Stimulated activated CD8-positive, alpha-beta memory T cell treated with anti-CD3 and anti-CD28 coated beads, Interleukin-4, amount 100 ng/mL, for 4 hours (primary cell): ENCODE measurements at places on chromosomes 2 and 18.
A peak's percentile ranks its signal among the peaks of the same experiment; 100 is the strongest.

GRCh38 chr2:69644506-69644979 is 1.0 kb upstream of the AAK1 start:
- no peak for DNase-seq

DNA sequence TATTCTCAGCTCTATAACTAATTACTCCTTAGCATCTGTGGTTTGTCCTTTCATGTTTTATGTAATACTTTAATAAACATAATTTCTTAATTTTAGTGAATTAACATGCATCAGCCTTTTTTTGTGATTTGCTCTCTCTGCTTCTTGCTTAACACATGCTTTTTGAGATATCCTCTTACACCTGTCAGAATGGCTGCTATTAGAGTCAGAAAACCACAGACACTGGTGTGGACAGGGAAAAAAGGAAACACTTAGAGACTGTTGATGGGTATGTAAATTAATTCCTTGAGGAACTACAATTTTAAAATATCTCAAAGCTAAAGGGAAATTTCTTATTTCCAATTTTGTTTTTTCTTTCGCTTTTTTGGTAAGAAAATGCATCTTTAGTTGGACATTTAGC is 549.0 kb downstream of the ZNF804A start:
- DNase-seq: no peak

- no peak for DNase-seq
Measured at GRCh38 chr18:10296491-10296890, 157.9 kb upstream of the APCDD1 start.

- no peak for DNase-seq
Measured at GRCh38 chr2:135974036-135974435, 11.4 kb downstream of the DARS1 start.

DNA sequence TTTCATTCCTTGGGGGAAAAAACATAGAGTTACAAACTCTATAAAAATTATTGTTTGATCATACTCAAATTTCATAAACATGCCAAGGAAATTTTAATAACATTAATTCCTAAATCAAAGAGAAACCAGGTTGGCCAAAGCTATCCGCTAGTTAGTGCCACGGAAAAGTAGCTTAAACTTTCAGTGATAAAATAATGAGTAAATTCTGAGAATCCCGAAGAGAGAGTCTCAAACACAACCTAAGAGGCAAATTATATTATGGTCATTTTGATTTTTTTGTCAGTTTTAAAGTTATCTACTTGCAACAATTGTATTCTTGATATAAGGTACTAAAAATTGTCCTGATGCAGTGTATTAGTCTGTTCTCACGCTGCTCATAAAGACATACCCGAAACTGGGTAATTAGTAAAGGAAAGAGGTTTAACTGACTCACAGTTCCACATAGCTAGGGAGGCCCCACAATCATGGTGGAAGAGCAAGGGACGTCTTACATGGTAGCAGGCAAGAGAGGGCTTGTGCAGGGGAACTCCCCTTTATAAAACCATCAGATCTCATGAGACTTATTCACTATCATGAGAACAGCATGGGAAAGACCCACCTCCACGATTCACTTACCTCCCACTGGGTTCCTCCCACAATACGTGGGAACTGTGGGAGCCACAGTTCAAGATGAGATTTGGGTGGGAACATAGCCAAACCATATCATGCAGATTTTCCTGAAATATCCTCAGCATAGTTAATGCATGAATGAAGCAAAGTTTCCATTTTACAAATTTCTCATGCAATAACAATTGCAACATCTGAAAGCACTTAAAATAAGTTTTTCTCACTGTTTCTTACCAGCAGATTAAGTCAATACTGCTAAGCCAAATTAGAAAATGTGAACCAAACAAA is 205.9 kb upstream of the STK17B start:
- DNase-seq: no peak

- DNase-seq: no peak
Measured at GRCh38 chr2:174614261-174614660, 16.7 kb upstream of the WIPF1 start.

- no peak for DNase-seq
Measured at GRCh38 chr2:210337159-210337558, 22.2 kb upstream of the MYL1 start.

GRCh38 chr18:26941584-26941983 is 76.1 kb upstream of the AQP4 start:
- DNase-seq: no peak

GRCh38 chr18:50320719-50321118 is 33.2 kb upstream of the CXXC1 start:
- DNase-seq: no peak

DNA sequence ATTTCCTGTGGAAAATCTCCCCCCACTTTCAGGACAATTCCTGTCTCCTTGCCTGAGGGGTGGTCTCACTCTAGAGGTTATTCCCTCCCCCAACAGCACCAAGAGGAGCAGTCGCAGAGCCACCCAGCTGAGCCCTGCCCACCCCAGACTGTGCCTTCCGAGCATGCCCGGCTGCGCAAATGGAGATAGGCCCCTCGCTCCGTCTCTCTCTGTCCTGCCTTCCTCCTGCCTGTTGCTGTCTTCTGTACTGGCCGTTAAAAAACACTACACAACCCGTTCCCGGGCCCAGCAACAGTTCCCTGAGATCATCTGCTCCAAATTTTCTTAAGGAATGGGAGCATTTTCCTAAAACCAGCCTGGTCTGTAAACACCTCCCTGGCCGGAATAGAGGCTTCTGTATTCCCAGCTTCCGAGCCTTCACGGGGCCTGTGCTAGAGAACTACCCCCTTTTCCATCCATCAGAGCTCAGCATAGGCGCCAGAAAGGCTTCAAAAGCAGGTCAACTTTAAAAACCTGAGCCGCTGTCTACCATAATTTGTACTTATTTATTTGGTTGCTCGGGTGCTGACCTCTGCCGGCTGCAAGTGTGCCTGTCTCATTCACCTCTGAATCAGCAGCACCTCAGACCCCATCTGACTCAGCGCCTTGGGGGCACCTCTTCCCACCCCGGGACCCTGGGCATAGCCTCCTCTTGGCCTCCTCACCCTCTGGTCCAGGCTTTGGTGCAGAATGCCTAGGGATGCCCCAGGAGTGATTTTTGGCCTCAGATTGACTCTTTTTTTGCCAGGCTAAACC is 159.4 kb downstream of the PXDN start:
- DNase-seq: no peak

DNA sequence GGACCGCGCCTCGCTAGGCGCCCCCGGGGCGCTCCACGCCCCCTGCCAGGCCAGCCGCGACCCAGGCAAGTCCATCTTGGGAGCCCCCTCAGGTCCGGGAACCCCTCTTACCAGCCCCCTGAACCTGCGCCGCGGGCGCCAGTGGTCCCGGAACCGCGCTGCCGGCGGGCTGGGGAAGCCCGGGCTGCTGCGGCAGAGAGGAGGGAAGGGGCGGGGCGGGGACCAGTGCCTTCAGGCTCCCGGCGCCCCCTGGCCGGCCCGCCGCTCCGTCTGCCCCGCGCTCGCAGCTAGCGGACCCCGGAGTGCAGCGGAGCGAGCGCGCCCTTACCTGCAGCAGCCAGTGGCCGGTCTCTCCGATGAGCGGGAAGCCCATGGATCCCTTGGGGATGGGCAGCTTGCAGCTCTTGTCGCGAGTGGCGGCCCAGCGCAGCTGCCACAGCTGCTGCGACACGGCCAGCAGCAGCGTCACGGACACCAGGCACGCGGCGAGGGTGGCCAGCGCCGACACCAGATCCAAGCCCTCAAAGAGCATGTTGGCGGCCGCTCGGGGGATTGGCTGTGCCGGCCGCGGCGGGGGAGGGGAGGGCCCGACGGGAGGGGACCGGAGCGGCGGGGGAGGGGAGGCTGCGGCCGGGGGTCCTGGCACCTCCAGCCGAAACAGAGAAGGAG is at the start of gene CYP26B1:
Gene CYP26B1 (minus strand): TSS at position 560 of the 669 bp plus-strand sequence. CDS start 28 bp downstream, at position 532.
- DNase-seq: no peak

GRCh38 chr18:21241301-21242048 is 557 bp upstream of the GREB1L start:
- DNase-seq: no peak

- DNase-seq: no peak
Measured at GRCh38 chr2:105886687-105887086, 142.0 kb downstream of the NCK2 start.

- DNase-seq: no peak
Measured at GRCh38 chr2:162686336-162686735, 152.2 kb downstream of the KCNH7 start.

GRCh38 chr2:233267516-233268245 is 16.2 kb downstream of the ATG16L1 start:
- peak; percentile 49 for DNase-seq

- no peak for DNase-seq
Measured at GRCh38 chr18:74766251-74766650, 168.6 kb downstream of the ZNF407 start.

DNA sequence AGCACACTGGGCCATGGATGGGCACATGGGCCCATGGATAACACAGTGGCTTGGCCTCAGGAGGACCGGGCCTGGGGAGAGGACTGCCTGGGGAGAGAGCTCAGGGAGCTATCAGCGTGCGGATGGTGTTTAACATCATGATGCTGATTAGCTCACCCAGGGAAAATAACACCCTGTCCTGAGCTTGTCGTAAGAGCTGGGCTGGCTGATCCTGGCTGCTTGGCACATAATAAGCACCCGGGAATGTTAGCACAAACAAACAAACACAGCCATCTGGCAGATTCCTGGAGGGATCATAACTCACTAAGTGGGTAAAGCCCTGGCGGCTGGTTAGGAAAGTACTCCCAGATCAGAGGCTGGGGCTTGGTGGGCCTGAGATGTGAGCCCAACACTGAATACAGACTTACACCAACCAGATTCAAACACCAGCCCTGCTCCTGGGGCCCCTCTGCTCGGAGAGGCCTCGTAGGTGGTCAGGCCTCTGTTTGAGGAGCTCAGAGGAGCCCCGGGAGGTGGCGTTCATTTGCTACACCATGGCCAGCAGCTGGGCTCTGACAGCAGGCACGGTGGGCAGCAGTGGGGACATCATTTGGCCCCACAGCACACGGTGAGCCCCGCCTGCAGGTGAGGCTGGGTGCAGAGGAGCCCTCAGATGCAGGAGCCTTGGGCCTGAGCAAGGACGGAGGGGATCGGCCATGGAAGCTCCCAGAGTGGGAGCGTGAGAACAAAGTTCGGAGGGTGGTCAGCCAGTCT is 193.4 kb upstream of the HDAC4 start:
- DNase-seq: no peak

- no peak for DNase-seq
Measured at GRCh38 chr18:77023102-77023782, 109.3 kb downstream of the MBP start.

DNA sequence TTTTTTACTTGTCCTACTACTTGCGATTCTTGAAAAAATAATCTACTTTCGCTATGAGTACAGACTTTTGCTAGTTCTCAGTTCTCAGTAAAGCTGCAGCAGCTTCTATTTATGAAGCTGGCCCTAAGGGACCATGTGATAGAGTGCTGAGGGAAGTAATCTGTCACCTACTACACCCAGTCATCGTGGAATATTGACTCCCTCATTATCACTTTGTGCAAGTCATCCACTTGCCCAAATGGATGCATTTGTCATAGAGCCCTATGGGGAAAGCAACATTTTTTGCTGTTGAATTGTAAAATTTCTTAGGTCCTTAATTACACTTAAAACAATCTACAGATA is 1919.8 kb downstream of the SUCLG1 start:
- DNase-seq: no peak

- DNase-seq: no peak
Measured at GRCh38 chr2:40160751-40161218, 291.1 kb downstream of the SLC8A1 start.

GRCh38 chr2:140359056-140359771 is 1579.0 kb upstream of the NXPH2 start:
- no peak for DNase-seq

- DNase-seq: no peak
Measured at GRCh38 chr2:75428646-75429443, 131.9 kb downstream of the EVA1A start.

DNA sequence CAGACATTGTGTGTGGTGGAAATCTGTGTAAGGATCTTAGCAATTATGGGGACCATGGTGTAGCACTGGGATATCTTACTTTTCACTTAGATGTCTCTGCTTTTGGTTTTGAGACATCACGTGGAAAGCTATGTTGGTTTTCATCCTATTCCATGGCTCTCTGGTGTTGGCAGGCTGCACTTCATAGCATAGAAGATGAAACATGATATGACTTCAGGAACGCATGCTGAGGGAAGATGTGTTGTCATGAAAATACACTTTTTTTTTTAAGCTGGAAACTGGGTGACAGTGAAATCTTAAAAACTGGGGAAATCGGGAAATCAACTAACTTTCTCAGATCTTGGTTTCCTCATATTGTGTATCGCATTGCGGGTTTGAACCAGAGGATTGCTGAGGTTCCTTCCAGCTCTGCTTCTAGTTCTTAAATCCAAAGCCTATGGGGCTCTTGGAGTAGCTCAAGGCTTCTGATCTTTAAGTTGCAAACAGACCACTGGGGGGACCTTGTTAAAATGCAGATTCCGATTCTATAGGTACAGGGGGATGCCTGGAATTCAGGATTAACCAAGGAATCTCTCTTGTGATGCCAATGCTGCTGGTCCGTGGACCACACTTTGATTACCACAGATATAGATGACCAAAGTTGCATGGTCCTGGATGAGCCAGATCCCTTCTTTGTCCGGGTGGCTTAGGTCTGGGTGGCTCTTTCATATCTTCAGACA is 160.7 kb downstream of the SH3RF3 start:
- no peak for DNase-seq

GRCh38 chr2:158481116-158481515 is 24.4 kb downstream of the PKP4 start:
- DNase-seq: no peak

DNA sequence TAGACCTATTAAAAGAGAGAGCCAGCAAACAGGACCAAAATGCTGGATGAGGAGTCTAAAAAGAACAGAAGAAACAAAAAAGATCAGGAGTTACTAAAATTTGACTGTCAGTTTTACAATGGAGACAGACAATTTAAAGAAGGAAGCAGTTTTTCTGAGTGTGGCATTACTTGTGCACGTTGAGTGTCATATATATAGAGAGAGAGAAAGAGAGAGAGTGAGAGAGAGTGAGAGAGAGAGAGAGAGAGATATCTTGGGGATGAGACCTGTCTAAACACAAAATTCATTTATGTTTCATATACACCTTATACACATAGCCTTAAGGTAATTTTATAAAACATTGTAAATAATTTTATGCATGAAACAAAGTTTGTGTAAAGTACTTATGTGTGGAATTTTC is 2.1 kb upstream of the GALNT3 start:
- no peak for DNase-seq

GRCh38 chr18:23194997-23195957 is 60.0 kb downstream of the CABLES1 start:
- no peak for DNase-seq

GRCh38 chr2:128361376-128362131 is 42.9 kb upstream of the HS6ST1 start:
- no peak for DNase-seq

GRCh38 chr2:134027980-134028379 is 225.9 kb upstream of the MGAT5 start:
- DNase-seq: no peak

GRCh38 chr2:169983506-169983905 is 156.3 kb downstream of the UBR3 start:
- no peak for DNase-seq

GRCh38 chr2:99480390-99480789 is 9.4 kb downstream of the REV1 start:
- DNase-seq: no peak
